Right hindlimb (tissue), 1 donor: ENCODE measurements at places on chromosomes 13 and 19.

DNA sequence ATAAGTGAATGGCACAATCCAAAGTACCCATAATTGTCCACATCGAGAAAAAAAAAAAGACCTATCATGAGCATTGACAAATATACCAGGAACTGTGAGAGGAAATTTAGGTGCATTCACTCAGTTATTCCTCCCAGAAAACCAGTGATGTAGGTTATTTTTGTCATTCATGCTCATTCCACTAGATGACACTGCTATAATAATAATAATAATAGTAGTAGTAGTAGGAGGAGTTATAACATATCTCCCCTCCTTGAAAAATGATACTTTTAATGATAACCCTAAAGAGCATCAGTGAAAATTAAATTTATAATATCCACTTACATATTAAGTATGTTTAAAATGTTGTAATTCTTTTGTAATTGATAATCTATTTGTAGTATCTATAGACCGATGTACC lies 463.9 kb upstream of the MIR17HG start:
- DNase-seq: no peak

- no peak for DNase-seq
Observed at GRCh38 chr13:110638257-110638656, 22.9 kb downstream of the NAXD start.

DNA sequence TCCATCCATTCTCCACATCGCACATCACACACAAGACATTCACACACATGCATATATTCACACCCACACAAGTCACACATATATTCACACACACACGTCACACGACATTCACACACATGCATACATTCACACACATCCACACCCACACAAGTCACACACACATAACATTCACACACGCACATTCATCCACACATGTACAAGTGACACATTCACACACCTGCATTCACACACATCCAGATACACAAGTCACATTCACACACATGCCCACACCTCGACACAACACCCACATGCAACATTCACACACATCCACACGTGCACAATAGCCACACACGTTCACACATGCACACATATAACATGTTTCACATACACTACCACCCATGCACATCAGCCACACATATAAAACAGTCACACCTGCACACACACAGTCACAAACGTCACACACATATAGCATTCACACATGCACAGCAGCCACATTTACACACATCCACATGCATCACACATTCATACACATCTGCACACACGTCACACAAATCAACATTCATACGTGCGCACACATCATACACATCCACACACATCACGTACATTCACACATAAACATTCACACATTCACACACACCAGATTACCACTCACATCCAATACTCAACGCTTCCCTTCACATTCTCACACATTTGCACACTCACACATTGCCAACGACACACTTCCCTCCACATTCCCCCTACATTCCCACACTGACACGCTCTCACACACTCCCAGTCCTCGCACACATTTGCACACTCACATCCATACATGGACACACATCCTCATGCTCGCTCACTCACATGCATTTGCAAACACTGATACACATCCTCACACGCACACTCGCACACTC lies 41.0 kb downstream of the ANKRD10 start:
- DNase-seq: no peak

GRCh38 chr19:45895519-45895972 lies 6.9 kb downstream of the MYPOP start:
- DNase-seq: no peak

- DNase-seq: no peak
Observed at GRCh38 chr13:31946091-31946770, 85.3 kb upstream of the FRY start.

- no peak for DNase-seq
Observed at GRCh38 chr19:49557641-49558325, 22.6 kb downstream of the NOSIP start.

DNA sequence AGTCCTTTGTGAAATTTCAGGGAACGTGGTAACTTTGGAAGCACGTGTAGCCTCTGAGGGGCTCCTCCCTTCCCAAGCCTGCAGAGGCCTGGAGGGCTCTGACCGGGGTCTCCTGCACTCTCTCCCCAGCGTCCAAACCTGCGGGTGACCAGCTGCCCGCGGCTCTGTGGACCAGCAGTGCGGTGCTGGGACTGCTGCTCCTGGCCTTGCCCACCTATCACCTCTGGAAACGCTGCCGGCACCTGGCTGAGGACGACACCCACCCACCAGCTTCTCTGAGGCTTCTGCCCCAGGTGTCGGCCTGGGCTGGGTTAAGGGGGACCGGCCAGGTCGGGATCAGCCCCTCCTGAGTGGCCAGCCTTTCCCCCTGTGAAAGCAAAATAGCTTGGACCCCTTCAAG lies 2.7 kb upstream of the TPGS1 start:
- no peak for DNase-seq

DNA sequence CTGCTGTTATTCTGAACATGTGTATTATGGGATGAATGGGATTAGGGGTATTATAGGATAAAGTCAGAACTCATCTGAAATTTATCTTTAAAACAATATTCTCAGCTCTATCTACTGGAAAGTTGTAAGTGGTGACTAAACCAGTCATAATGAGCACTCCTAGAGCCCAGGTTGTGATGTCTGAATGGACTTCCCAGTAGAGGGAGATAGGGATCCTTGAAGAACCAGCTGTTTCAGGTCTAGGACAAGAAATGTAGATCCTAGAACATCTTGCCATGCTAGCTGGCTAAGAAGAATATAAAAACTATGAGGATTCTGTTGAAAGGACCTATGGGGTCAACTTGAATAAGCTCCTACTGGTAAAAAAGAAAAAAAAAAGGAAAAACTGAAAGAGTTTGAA lies 310.8 kb downstream of the SLC7A1 start:
- no peak for DNase-seq

DNA sequence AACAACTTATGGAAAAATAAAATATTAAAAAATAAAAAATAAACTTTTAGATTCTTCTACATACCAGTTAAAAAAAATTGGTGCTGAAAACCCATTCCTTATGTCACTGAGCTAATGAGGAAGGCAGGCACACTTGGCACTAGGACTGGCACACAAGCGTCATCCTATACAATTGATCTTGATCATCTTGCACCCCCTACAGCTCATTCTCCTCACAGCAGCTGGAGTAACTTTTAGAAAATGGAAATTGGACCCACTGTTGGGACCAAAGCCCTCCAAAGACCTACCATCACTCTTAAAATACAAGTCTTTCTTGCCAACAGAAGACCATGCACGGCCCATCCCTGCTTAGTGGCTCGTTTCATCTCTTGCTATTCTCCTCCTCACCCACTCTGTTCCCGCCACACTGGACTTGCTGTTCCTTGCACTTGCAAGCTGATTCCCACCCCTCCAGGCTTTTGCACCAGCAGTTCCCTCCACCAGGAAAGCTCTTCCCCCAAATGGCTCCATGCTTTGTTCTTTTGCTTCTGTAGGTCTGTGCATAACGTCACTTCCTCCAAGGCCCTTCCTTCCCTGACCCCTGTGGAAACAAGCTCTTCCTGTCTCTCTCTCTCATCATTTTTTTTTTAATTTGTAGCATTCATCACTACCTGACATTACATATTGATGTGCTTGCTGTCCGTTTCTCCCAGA lies 11.6 kb downstream of the CTU1 start:
- DNase-seq: no peak

DNA sequence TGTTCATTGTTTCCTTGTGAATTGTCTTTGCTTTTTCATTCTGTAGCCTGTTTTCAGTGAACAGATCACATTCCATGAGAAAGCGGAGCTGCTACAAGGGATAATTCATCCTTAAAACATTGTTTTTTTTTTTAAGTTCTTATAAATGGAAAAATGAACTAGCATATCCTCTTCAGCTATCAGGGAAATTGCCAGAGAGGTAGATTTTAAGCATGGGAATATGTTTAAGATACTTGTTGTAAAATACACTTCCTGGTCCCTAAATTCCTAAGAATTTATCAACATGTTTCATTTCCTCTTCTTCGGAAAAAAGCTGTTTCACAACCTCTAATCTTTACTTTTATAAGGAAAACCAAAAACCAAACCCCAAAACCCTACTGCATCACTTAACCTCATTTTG lies 238.0 kb downstream of the POSTN start:
- DNase-seq: no peak

DNA sequence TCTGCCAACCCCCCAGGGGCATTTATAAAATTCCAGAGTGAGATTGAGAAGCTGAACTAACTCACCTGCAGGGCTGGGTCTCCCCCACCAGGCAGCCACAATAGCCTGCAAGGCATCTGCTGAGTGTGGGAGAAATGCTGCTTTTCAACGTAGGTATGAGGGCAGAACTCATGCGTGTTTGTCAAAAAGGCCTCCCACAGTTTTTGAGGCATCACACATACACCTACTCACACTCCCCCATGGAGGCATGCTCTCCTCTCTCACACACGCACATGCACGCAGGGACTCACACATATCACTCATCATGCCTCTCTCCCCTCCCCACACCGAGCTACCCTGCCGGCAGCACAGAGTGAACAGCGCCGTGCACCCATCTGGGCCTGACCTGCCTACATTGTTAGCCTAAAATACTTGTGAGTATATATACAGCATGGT lies 390.5 kb downstream of the FGF9 start:
- DNase-seq: no peak

DNA sequence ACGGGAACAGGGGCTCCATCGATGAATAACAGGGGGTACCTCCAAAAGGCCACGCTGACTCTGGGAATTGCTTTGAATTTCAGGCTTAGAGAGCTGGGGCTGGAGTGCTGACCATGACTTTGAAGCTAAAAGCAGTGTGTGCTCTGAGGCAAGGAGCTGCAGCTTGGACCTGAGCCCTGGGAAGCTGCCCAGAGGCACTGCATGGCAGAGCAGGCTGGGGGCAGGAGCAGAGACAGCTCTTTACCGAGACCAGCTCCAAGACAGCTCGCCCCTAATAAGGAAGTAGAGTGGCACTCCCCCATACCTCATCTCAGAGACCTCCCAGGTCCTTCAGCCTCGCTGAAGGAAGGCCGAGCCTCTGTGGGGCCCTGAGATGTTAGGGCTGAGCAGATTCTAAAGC lies 200.2 kb downstream of the COL4A1 start:
- DNase-seq: peak; percentile 43

DNA sequence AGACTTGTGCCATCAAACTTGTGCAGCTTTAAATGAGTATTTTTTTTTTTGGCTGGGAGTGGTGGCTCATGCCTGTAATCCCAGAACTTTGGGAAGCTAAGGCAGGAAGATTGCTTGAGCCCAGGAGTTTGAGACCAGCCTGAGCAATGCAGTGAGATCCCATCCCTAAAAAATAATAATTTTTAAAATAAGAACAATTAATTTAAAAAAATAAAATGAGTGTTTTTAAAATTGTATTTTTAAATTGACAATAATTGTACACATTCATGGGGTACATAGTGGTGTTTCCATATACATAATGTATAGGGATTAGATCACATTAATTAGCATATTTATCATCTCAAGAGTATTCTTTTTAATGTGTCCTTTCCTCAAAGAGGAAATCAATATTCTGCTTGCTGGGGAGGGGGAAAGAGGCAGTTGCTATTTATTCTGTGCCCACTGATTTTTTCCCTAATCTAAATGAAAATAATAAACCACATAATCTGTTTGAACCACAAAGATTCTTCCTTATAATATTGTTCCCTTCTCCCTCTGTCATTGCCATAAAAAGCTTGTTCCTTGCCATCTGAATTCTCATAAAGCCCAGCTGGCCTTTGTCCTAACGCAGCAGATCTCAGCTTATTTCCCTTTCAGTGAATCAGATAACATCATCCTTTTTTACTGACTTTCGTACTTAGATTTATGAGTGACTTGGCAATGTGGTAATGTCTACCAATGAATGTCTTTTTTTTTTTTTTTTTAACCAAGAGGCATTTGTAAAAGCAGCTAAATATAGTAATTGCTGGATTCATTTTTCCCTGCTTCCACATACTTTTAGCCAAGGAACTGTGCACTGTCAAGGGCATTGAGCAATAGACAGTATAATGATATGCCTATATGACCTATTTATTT lies 81.8 kb upstream of the RUBCNL start:
- no peak for DNase-seq

GRCh38 chr13:35293579-35294226 lies 182.8 kb downstream of the MAB21L1 start:
- no peak for DNase-seq

- no peak for DNase-seq
Observed at GRCh38 chr19:51873097-51873496, 14.7 kb downstream of the ZNF577 start.

GRCh38 chr13:50141375-50141975 lies 126.2 kb downstream of the KCNRG start:
- DNase-seq: no peak

DNA sequence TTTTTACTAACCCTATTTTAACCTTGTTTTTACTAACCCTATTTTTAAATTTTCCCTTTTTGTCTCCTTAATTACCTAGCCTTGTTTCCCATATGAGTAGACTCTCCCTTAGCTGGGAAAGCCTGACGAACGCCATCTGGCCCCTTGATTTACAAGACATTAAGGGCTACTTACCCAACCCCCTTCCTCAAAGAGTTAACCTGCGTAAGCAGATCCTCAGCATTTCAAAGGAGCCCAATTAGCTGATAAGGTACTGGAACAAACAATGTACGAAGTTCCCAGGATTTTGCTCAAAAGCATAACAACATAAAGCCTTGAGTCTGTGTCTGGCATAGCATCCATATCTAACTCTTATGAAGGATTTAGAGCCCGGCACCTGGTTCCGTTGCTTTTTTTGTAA lies 4.7 kb upstream of the MVB12A start:
- DNase-seq: no peak

GRCh38 chr13:60933638-60934037 lies 482.0 kb downstream of the PCDH20 start:
- no peak for DNase-seq

- no peak for DNase-seq
Observed at GRCh38 chr13:48874165-48874564, 101.5 kb upstream of the FNDC3A start.

DNA sequence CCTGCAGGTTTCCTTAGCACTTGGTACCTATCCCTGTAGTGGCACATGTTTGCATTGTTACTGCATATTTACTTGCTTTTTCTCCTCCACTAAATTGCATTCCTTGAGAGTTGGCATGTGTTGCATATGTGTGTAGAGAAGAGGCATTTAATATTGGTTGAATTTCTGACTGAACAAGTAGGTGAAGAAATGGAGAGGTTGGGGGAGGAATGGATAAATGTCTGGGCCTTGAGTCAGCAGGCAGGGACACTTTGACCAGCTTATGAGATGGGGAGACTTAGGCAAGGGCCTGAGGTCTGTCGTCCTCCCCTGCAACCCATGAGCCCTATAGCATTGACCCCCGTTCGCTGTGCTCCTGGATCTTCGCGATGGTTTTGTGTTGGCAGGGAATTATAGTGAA lies 2.0 kb upstream of the GPR18 start:
- DNase-seq: no peak
